Ammon's horn (tissue), 1 donor: ENCODE measurements at places on chromosomes 16 and 17.
A peak's percentile ranks its signal among the peaks of the same experiment; 100 is the strongest.

- DNase-seq, result no peak
Measured at GRCh38 chr16:54123766-54124165, 162.8 kb downstream of the IRX3 start.

DNA sequence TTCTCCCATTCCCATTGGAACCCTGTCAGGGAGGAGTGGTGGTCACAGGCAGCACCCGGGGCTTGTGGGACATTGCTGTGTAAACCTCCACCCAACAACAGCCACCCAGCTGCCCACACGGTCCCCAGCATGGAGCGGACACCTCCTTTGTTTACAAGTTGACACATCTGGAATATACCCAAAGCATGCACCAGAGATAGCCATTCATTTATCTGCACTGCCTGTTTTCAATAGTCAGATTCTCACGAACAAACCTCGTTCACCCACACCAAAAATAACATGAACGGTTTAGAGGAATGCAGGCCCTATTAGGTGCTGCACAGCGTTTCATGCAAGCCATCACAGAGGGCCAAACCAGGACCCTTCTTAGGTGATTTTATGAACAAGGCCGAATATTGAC, 244.8 kb downstream of the FOXL1 start:
- no peak for DNase-seq

DNA sequence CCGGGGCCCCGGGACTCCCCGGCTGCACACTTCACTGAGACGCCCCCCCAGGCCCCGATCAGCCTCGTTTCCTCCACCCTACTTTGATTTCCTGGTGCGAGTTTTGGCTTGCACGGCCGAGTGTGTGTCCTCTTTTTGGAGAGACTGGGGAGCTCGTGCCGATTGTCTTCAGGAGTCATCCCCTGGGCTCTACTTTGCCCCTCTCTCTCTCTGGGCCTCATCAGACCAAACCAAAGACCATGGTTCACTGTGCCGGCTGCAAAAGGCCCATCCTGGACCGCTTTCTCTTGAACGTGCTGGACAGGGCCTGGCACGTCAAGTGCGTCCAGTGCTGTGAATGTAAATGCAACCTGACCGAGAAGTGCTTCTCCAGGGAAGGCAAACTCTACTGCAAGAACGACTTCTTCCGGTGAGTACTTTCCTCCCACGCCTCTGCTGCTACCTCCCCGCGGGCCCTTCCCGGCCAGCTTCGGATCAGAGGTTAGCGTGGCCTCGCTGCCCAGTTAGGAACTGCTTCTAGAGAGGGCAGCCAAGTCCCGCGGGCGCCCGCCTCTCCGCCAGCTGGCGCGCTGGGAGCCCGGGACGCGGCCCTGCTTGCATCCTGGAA, 787 bp downstream of the LHX1 start:
- no peak for DNase-seq

GRCh38 chr17:66830451-66830850, 4.5 kb upstream of the CACNG5 start:
- DNase-seq, result no peak

GRCh38 chr17:81553616-81554181, 1.5 kb upstream of the FAAP100 start:
- no peak for DNase-seq

- DNase-seq, result no peak
Measured at GRCh38 chr16:61921373-61921772, 114.9 kb downstream of the CDH8 start.

DNA sequence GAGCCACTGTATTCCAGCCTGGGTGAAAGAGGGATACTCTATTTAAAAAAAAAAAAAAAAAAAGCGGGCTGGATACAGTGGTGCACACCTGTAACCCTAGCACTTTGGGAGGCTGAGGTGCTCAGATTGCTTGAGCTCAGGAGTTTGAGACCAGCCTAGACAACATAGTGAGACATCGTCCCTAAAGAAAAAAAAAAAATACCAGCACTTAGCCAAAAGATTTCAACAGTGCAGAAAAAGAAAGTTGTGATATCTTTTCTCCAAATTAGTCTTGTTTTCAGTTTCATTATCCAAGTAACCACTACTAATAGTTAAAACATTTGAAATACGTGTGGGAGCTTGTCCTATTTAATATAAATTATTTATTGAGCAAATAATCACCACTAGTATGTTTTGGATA, 48.7 kb downstream of the TENT4B start:
- DNase-seq, result no peak

DNA sequence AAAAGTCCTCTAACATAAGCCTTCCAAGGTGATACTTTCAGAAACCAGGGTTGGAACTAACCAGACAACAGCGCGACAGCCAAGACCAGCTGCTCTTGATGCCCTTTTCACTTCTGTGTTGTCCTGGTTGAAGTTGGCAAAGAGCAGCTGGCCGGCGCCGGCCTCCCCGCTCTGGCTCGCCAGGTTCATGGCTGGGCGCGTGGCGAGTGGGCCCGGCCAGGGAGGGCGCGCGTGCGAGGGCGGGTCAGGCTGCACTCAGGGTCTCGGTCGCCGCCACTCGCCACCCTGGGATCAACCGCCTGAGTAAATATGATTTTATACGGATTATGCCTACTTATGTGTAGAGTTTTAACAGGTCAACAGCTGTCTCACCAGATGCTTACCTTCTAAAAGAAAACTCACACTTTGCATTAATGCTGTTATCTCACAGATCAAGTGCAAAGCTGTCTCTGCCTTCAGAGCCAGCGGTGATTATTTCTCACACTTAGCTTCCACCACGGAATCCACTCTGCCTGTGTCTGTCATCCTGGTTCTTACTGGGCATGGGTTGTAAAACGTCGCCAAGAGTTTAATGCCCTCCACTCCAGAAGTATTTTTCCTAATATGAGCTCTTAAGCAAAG, 13.5 kb downstream of the KCTD2 start:
- no peak for DNase-seq

- DNase-seq, result no peak
Measured at GRCh38 chr17:4944554-4945175, 3.7 kb downstream of the PFN1 start.

DNA sequence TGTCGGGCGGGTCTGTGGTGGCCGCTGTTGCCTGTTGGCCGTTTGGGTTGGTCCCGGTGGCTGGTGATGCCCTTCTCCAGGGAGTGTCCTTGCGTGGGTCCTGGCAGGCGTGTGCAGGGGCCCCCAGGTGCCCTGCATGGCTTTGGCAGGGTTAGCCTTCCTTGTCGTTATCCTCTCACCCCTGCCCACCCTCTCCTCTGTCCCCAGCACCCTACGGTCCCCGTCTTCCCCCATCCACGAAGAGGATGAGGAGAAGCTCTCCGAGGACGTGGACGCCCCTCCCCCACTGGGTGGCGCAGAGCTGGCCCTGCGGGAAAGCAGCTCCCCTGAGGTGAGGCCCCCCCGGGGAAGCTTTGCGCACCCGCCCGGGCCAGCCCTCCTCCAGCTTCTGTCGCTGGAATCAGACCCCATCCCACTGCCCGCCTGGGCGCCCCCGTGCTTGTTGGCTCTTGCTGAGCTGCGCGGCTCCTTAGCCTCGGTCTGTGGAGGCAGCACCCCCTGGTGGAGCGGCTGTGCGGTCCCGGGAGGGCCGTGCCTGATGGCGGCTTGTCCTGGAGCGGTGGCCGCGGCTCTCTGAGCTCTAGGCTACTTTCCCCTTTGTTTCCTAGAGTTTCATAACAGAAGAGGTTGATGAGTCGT, 10.6 kb upstream of the NUDT16L1 start:
- DNase-seq, result peak; percentile 73

DNA sequence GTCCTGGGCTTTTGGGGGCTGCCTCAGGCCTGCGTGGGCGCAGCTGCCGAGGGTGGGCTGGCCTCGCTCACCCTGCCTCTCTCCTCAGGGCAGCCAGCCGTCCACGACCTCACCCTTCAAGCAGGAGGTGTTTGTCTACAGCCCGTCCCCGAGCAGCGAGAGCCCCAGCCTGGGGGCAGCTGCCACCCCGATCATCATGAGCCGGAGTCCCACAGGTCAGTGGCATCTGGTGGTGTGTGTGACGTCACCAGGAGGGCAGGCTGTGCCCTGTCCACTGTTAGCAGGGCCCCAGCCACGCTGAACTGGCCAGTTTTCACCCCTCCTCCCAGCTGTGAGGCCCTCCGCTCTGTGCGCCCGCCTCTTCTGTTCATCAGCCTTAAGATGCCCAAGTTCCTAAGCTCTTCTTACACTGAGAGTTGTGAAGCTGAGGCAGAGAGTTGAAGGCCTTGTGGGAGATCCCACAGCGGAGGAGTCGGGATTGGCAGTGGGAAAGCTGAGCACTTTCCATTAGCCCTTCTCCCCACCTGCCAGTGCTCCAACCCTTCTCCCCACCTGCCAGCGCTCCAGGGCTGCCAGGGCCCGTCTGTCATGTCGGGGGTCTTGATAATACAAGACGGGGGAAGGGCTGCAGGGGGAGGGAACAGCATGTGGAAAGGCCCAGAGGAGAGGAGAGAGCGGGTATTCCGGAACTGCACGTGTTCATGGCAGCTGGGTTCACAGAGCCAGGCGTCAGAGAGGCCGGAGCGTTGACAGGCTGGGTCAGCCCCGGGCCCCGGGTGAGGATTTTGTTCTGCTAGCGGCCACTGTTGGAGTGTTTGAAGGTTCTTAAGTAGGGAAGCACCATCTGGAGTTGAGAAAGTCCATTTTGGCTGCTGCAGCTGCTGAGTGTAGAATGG, 36.3 kb downstream of the OR1D5 start:
- DNase-seq, result no peak

GRCh38 chr17:2053380-2054261, 1.3 kb upstream of the HIC1 start:
- peak; percentile 70 for DNase-seq

DNA sequence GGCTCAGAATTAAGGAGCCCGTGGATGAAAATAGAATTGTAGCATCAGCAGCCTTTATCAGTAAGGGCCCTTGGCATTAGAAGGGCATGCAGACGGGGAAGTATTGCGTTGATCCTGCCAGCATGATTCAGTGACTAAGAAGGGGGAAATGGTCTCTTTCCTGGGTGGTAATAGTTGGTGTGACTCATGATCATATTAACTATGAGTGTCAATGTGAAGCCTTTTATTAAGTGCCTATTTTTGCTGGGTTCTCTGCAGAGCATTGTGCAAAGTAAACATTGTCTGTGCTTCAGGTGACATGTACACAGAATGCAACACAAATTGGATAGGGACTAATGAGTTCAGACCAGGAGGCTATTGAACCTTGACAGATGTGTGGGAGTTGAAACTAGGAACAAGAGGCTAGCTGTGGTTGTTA, 24.5 kb downstream of the RCVRN start:
- peak; percentile 52 for DNase-seq

GRCh38 chr17:8189041-8189710, 804 bp downstream of the BORCS6 start:
- no peak for DNase-seq

DNA sequence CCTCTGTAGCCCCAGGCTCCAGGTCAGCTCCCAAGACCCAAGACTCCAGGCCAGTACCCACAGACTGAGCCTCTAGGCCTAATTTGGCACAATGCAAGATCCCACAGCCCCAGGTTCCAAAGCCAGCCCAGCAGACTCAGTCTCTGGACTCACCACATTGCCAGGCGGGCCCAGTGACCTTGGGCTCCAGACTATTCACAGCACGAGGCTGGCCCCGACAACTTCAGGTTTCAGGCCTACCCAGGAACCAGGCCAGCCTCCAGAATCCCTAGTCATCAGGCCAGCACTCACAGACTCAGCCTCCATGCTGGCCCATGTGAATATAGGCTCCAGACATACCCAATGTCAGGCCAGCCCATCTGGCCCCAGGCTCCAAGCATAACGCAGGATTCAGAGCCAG, 103.8 kb downstream of the CEP112 start:
- no peak for DNase-seq

DNA sequence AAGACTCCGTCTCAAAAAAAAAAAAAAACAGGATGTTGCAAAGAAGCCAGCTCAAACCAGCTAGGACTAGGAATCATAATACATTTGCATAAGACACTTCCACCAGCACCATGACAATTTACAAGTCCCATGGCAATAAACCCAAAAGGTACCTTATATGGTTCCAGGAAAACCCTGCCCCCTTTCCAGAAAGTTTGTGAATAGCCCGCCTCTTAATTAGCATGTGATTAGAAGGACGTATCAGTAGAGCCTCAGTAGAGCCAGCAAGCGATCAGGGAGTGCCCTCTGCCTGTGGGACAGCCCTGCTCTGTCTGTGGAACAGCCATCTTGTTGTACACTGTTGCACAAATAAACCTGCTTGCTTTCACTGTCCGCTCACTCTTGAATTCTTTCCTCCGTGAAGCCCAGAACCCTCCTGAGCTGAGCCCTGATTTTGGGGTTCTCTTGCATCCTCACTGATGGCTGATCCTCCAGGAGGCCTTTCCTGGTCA, 14.0 kb downstream of the NUPR1 start:
- DNase-seq, result no peak

- no peak for DNase-seq
Measured at GRCh38 chr16:57137566-57138273, 45.3 kb downstream of the CPNE2 start.

- DNase-seq, result peak; percentile 84
Measured at GRCh38 chr17:15260376-15261257, 4.5 kb downstream of the PMP22 start.

DNA sequence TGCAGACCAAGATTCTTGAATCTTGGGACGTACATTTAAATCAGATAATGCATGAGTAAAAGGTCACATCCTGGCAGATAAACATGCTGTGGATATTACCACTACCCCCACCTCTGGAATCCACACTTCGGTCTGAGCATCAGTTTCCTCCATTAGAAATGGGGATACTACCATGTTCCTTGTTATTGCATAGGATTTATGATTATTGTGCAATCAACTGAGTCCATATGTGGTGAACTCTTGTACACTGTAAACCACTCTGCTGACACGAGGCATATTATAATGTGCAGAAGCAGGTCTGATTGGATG, 108.7 kb downstream of the VAT1L start:
- DNase-seq, result no peak

DNA sequence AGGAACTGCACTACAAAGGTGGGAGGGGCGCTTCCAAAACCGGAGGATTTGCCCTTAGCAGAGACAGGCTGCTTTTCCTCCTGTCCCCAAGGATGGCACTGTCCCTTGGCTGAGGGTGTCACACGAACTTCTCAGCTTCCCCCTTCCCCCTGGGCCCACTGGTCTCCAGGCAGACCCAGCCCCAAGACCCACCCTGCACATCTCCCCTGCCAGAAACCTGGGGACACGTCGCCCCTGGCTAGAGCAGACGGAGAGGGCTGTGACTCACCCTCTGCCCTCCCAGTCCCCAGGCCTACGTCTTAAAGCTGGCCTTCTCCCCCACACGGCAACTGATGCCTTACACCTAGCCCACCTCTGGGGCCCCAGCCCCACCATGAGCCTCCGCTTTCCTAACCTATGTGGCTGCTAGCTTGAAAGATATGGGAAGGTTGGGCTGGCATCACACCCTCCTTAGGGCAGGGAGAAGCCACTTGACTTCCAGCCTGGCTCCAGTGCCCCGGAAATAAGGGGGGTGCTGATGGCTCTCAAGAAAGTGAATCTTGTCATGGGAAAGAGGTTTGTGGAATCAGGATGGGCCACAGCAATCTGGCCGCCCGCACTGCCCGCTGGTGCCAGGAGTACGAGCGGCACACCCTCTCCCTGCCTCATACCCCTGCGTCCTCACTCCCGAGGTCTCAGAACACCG, 4.6 kb downstream of the ZNF319 start:
- DNase-seq, result no peak

GRCh38 chr16:89958068-89958467, 9.5 kb downstream of the DEF8 start:
- peak; percentile 29 for DNase-seq

- DNase-seq, result peak; percentile 39
Measured at GRCh38 chr16:73166441-73166851, 118.5 kb upstream of the ZFHX3 start.
